ENCODE measurements at places on chromosomes 4 and X.
A peak's percentile ranks its signal among the peaks of the same experiment; 100 is the strongest.

- no peak for DNase-seq
These were observed 59.8 kb downstream of the CASK start for GRCh38 chrX:41863343-41864203.

- peak; percentile 84 for DNase-seq
These were observed at the start of gene TMEM187 for GRCh38 chrX:153972368-153973126. Gene TMEM187 (plus strand): TSS chrX:153972754. CDS start chrX:153982063, 9,309 bp downstream.

DNA sequence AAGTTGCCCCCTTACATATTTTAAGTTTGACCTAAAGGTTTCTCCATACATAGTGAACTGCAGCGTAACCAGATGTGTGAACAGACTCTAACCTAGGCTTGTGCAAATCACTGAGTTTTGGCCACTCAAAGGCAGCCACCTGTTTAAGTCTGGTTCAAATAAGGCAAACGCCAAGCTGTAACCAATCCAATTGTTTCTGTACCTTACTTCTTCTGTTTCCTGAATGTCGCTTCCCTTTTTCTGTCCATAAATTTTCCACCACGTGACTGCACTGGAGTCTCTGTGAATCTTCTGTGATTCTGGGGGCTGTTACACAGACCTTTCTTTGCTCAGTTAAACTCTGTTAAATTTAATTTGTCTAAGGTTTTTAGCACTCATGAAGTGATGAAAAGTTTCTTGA, 618.8 kb downstream of the GLUD2 start:
- DNase-seq, result no peak

- DNase-seq, result no peak
These were observed 383.4 kb upstream of the FGF13 start for GRCh38 chrX:139094671-139095592.

GRCh38 chr4:142242156-142242555, 603.9 kb downstream of the INPP4B start:
- DNase-seq, result no peak

- DNase-seq, result no peak
These were observed 166.6 kb downstream of the EFNB1 start for GRCh38 chrX:68995386-68995779.

- DNase-seq, result peak; percentile 71
These were observed 14.0 kb upstream of the ZCCHC18 start for GRCh38 chrX:104098151-104098808.

DNA sequence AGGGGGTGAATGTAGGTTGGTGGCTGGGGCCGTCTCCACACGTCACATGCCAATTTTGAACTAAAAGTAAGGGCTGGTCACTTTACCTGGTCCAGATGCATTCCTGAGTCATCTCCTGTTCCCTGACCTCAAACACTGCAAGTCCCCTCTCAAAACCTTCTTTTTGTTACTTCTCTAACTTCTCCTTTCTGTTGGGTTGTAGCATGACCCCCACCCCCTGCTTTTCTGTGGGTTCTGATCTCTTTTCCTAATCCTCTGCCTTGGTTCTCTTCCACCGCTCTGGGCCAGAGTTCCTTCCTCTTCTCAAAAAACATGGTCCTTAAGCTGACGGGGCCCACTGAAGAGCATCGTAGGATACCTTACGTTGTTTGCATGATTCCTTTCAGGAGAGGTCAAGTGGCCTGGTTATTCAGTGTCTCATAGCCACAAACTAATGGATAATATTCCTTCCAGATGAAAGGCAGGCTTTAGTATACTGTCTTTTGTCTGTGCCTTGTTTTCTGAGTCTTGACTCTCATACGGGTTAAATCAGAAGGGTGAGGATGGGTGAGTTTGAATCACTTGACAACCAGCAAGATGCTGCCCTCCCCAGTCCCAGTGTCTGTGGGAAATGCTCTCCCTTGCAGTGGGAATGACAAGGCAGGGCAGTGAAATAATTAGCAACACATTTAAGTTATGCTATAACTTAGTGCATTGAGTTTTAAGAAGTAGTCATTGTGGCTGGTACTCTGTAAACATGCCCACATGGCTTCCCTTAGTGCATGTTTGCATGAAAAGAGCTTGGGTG, 15.1 kb downstream of the SMS start:
- no peak for DNase-seq

DNA sequence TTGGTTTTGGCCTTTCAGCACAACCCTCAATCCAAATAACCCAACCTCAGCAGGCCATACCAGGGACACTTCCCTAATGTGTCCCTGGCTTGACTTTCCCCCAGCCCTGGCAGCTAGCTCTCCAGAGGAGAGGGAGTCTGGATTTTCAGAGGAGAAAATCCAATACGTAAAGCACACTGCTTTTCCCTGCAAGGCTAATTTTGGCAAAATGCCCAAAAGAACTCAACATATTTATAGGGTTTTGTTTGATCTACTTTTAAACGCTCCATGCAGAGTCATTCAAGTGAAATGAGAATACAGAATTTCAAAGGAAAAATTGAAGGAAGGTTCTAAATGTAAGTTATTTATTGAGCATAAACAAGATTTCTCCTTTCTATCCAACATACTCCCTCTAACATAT, 167.2 kb downstream of the SH3KBP1 start:
- DNase-seq, result no peak

- peak; percentile 25 for DNase-seq
These were observed at the start of gene DAPP1 for GRCh38 chr4:99816545-99817308. Gene DAPP1 (plus strand): TSS chr4:99816827. CDS start chr4:99816914, 87 bp downstream.

GRCh38 chr4:75634951-75635350, 4.6 kb upstream of the CDKL2 start:
- DNase-seq, result no peak

DNA sequence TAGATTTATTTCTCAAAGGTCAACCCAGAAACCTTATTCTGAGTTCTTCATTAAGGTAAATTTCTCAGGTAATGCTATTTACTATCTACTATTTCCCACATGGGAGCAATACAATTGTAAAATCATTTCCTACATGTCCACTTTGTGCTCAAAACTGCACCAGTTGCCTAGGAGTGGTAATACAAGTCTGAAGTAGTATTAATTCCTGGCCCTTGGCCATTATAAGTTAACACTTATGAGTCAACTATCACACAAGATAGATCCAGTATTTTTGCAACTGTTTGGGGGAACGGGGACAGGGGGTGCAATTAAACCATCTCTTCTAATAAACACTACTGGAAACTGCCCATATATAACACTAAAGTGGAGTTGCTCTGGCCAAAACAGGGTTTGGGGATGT, 48.9 kb downstream of the ACSL4 start:
- no peak for DNase-seq

DNA sequence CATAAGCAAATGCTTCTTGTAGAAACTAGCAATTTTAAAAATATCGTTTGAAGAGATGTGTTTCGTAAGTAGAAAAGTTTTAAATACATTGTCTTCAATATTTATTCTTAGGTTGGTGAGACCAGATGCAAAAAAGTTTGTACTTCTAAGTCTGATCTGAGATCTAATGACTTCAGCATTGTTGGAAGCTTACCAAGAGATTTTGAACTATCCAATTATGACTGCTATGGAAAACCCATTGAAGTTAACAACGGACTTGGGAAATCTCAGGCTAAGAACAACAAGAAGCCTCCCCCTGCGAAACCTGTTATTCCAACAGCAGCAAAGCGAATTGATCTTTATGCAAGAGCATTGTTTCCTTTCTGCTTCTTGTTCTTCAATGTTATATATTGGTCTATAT, 50.2 kb upstream of the GRIA2 start:
- DNase-seq, result no peak
